Fibroblast of villous mesenchyme (primary cell): ENCODE measurements at places on chromosomes 13 and 19. TPM values are rescaled to one million over a fixed set of nuclear protein-coding genes. Genes with fewer than 3 reads are reported as not detected.

The ZNF208 gene
- total RNA-seq: under 0.01 TPM in 2 replicates

GRCh38 chr13:58882516-58882915 is 1251.0 kb downstream of the PCDH17 start:
- DNase-seq: no peak

The TSHZ3 gene
- total RNA-seq: 10.8 and 13.2 TPM in 2 replicates

DNA sequence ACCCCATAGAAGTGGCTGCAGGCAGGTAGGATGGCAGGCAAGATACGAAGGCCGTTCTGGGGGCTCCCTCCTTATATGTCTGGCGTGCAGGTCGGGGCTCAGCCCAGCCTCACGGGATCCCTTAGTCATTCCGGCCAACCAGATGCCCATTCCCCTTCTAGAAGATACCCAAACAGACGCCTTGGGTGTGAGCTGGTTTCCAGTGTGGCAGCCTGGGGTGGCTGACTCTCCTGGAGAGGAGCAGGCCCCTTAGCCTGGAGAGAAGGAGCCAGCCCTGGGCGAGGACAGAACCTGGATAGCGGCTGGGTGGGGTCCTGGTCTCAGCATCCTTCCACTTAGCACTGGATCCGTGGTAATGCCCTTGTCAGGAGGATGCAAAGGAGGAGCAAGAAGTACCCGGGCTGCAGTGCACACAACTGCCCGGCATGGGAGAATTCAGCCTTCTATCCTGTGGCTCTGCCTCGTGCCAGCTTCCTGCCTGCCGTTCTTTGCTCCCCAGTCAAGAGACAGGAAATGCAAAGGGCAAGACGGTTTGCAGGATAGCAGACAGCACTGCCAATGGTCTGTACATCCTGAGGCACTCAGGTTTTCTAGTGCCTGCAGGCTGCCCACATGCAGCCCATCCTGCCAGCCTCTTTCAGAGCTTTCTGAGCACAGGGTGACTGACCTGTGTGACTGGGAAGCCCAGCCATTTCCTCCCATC is 56.7 kb upstream of the WASF3 start:
- no peak for DNase-seq

GRCh38 chr13:43676320-43676719 is 110.5 kb downstream of the ENOX1 start:
- DNase-seq: no peak

The ZNF527 gene
- 3.9 and 5.6 TPM in 2 replicates for total RNA-seq

DNA sequence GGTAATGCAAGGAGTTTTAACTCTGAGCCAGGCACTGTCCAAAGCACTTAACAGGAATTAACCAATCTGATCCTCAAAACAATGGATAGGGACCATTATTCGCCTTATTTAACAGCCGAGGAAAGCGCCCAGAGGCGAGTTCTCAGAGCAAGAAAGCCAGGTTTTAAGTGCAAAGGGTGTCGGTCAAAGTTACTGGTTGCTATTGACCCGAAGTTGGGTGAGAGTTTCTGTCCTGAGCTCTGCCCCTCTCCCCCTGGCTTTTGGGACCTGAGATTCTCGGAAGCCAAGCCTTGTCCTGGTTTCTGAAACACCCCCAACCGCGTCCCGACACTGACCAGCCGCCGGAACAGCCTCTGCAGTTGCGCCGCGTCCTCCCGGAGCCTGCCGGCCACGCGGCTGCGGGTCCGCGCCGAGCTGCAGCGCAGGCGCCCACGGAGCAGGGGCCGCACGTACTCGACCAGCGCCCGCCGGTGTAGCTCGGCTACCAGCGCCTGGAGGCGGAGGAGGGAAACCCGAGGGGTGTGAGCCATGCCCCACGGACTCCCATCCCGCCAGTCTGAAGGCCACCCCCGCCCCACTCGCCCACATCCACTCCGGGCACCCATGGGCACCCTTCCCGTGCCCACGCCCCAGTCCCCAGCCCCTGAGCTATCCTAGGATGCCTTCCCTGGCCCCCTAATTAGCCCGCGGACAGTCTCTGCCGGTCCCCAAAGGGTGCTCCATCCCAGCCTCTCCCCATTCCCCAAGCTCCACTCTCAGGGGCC is 27.8 kb downstream of the EXOC3L2 start:
- no peak for DNase-seq

GRCh38 chr13:59970847-59971246 is 192.9 kb downstream of the DIAPH3 start:
- DNase-seq: no peak

DNA sequence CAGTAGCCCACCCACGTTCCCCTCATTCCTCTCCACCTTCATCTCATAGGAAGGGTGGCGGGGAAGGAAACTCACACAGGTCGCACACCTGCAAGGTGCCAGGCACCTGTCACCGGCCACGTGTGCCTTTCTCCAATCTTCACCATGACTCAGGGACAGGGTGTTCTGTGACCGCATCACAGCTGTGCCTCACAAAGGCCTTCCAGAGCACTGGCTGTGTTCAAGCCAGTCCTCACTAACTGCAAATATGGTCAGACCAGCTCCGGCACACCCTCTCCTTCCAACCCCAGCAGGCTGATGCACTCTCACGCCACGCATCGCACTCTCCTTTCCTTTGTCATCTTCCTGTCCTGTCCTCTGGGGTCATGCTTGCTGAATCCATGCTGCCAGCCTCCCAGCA is 415.9 kb downstream of the IRS2 start:
- no peak for DNase-seq

DNA sequence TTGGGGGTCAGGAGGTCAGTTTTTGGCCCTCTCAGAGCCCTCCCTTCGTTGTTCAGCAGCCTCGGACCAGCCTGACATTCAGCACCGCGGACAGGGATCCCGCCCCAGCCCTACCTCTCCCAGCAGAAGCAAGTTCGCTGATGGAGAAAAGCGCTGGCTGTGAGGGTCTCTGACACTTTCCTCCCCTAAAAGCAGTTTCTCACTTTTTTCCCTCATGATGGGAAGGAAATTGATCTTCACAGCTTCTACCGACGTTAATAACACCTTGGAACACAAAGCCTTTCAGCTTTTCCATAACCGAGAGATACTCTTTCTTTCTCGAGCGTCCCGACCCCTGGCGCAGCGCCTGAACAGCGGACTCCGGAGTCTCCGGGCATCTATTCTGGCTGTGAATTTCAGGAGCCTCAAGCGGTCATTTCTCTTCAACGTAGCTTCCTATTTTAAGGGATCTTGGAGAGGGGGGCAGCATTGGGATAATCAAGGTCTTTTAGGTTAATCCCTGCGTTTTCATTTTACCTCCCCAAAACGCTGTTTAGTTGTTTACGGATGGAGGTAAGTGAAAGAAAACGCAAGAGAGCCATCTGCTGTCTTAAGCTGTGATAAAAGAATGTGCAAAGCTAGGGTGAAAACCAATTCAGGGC is 467.2 kb downstream of the ITGBL1 start:
- peak; percentile 18 for DNase-seq

- no peak for DNase-seq
Observed at GRCh38 chr19:34118879-34119748, 53.2 kb upstream of the LSM14A start.

The INSL3 gene
- total RNA-seq: not detected in 2 replicates

- DNase-seq: no peak
Observed at GRCh38 chr13:74476365-74476764, 342.2 kb upstream of the KLF12 start.

- DNase-seq: peak; percentile 19
Observed at GRCh38 chr19:49338691-49339300, 3.6 kb downstream of the CD37 start.

The ZNF615 gene
- 9.0 and 9.9 TPM in 2 replicates for total RNA-seq

- peak; percentile 94 for DNase-seq
Observed at GRCh38 chr13:34156841-34157365, 339.0 kb downstream of the RFC3 start.

The FLT3LG gene
- 2.6 and 4.8 TPM in 2 replicates for total RNA-seq

The SYT5 gene
- under 0.01 and 0.86 TPM in 2 replicates for total RNA-seq

DNA sequence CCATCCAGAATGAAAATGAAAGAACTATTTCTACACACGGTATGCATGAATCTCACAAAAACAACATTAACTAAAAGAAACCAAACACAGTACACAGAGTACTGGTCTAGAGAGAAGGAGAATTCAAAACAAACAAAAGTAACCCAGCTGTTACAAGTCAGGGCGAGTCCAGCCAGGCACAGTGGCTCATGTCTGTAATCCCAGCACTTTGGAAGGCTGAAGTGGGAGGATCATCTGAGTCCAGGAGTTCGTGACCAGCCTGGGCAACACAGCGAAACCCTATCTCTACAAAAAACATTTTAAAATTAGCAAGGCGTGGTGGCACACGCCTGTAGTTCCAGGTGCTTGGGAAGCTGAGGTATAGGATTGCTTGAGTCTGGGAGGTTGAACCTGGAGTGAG is 1.7 kb upstream of the PSMC4 start:
- DNase-seq: peak; percentile 42

The FFAR2 gene
- total RNA-seq: not detected in 2 replicates

The ZDHHC20 gene
- 88.3 and 137 TPM in 2 replicates for total RNA-seq

The SLC17A7 gene
- not detected in 2 replicates for total RNA-seq

- DNase-seq: no peak
Observed at GRCh38 chr13:91368101-91368500, 20.6 kb downstream of the MIR17HG start.

GRCh38 chr13:49580980-49581680 is 4.2 kb downstream of the RCBTB1 start:
- DNase-seq: peak; percentile 6

GRCh38 chr19:44822177-44822576 is 13.3 kb downstream of the BCAM start:
- no peak for DNase-seq

DNA sequence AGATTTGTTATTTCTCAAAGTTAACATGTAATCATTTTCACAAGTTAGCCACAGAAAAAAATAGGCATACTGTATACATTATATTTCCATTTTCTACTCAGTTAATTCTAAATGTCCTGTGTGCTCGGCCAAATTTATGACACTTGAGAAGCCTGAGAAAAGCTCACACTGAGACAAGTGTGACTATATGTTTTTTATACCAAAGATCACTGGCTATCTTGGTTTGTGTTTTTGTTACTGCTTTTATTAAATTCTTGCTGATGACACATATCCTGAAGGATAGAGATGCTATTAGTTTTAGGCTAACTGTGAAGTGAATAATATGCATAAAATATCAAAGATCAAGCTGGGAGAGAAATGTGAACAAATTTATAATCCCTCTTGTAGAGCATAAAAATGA is 49.3 kb upstream of the IL17D start:
- peak; percentile 2 for DNase-seq

GRCh38 chr19:6048348-6048747 is 62.0 kb downstream of the RFX2 start:
- DNase-seq: no peak

GRCh38 chr19:50836543-50837195 is 3.3 kb upstream of the KLK15 start:
- DNase-seq: no peak

DNA sequence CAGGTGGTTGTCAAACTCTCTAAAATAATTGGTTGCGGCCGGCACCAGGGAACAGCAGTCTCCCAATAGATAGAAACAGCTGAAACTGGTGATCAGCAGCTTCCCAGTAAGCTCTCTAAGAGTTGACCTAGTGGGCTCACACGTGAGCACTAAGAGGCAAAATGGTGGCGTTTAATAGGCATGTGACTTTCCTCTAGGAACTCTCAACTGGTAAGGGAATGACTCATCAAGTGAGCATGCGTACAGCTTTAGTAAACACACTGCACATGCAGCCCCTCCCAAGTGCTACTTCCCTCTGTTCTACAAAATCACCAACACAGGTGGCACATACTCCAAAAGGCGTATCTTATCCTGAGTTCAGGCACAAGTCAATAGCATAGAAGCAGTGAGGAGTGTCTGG is 41.7 kb downstream of the TNFSF11 start:
- DNase-seq: peak; percentile 15

The COX6B2 gene
- total RNA-seq: under 0.01 TPM in 1 of 2 replicates, not detected in the other

- no peak for DNase-seq
Observed at GRCh38 chr19:23403581-23404324, 8.5 kb upstream of the ZNF91 start.

The POMP gene
- total RNA-seq: 107 and 108 TPM in 2 replicates

DNA sequence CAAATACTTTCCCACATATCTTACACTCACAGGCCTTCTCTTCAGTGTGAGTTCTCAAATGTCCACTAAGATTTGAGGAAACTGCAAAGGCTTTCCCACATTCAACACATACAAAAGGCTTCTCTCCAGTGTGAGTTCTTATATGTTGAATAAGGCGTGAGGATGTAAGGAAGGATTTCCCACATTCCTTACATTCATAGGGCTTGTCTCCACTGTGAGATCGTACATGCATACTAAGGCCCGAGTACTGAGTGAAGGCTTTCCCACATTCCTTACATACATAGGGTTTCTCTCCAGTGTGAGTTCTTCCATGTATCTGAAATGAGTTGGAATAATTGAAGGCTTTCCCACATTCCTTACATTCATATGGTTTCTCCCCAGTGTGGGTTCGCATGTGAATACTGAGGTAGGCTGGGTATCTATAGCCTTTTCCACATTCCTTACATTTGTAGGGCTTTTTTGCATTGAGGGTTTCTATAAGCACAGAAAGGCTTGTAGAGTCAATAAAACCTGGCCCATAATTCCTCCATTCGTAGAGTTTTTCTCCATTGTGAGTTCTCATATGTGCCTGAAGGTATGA is 9.6 kb downstream of the ZNF426 start:
- DNase-seq: peak; percentile 18

DNA sequence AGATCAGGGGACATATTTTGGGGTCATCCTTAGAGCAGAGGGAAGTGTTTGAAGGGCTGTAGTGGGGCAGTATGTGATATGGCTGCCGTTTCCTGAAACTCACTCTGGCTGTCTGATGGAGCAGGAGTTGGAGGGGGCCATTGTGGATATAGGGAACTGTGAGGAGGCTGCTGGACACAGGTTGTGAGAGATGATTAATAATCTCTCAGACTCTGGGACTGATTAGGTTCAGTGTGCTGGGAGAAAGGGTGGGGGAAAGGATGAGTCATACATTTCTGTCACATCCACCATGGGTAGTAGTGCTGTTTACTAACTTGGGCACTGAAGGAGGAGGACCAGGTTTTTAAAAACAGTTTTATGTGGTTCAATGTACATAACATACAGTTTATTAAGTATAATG is 4.8 kb downstream of the B3GLCT start:
- peak; percentile 48 for DNase-seq

The AMER2 gene
- not detected in 2 replicates for total RNA-seq

The CLEC17A gene
- total RNA-seq: not detected in 2 replicates

GRCh38 chr19:44845286-44845611 is 848 bp upstream of the NECTIN2 start:
- no peak for DNase-seq

- no peak for DNase-seq
Observed at GRCh38 chr13:82298106-82298505, 1584.2 kb downstream of the SLITRK1 start.

The PROSER3 gene
- 8.7 and 9.5 TPM in 2 replicates for total RNA-seq

DNA sequence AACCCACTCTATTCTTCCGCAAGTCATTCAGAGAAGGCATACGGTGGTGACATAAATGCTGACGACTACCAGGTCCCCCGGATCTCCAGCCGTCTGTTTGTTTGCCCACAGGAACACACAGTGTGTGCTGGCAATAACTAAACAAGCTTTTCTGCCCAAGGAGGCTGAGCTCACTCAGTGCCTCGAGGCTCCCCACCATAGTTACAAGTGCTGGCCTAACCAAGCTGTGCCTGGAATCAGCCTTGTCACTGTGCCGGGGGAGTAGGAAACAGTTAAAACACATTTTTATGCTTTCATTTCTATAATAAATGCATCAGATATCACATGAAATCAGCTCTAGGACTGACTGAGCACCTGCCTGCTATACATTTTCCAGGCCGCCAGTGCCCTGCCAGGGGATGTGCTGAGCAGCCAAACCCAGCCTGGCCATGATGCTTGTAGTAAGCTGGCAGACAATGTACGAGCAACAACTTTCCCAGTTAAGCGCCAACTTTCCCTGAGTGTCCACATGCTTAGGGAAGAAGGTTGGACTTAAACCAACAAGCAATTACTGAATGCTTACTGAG is 28.1 kb downstream of the BRD4 start:
- peak; percentile 45 for DNase-seq
